Activated T-helper 2 cell treated with anti-CD3 and anti-CD28 coated beads, Interferon-gamma antibody, Interleukin-2, Interleukin-4, amounts not matched to agents 10 μg/mL and 5 μg/mL and 100 μg/mL, durations not matched to agents 14 hours and 24 hours and 36 hours (primary cell): ENCODE measurements at places on chromosomes 2 and 18.

DNA sequence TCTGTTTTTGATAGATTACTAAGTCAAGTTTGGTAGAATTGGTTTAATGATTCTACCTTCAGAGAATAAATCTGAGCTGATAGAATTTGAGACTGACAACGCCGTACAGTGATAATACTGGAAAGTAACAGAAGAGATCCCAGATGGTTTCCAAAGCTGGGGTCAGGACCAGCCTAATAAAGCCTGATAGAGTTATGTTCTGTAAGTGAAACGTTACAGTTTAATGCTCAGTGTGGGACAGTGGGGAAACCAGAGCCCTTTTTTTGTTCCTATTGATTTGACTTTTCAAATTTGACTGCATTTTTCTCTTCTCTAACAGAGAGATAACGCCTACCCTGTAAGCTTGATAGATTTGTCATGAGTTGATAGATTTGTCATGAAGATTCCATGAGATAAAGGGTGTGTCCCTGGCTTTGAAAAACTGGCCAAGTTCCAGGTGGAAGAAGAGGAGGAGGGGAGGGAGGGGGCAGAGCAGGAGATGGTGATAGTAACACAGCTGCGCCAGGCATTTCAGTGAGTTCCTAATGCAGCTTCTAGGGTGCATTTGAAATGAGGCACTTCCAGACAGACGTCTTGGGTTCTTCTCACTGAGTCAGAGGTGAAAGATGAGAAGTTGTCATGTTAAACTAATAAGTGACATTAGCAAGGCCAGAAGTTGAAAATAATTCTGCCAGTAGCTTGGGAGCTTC lies 65.1 kb downstream of the CERS6 start:
- H3K27ac ChIP-seq: no peak overlapping the region
- no peak overlapping the region for H3K4me3 ChIP-seq
- H3K36me3 ChIP-seq: no peaks in the 10 kb centered on the region
- H3K27me3 ChIP-seq: no peaks in the 10 kb centered on the region
- DNase-seq: no peak
- H3K4me1 ChIP-seq: peaks cover 29% of the 10 kb centered on the region

DNA sequence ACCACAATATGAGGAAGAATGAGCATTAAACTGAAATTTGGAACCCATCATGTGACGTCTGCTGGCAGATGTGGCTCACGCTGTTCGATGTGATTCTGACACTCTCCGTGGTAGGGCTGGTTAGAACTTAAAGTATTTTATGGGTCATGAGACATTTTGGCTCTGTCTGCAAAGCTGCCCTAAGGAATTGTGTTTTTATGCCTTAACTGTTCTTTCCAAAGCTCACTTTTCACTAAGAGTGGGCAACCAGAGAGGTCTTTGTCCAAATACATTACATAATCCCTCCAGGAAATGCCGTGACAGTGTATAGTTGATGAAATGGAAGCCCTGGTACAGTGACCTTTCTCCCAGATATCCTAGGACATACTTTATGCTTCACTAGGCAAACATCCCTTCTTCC lies 119.1 kb downstream of the AQP4 start:
- no peak overlapping the region for H3K4me3 ChIP-seq
- DNase-seq: no peak
- no peak overlapping the region for H3K27ac ChIP-seq
- no peaks in the 10 kb centered on the region for H3K36me3 ChIP-seq
- peaks cover 20% of the 10 kb centered on the region for H3K27me3 ChIP-seq
- H3K4me1 ChIP-seq: no peaks in the 10 kb centered on the region

DNA sequence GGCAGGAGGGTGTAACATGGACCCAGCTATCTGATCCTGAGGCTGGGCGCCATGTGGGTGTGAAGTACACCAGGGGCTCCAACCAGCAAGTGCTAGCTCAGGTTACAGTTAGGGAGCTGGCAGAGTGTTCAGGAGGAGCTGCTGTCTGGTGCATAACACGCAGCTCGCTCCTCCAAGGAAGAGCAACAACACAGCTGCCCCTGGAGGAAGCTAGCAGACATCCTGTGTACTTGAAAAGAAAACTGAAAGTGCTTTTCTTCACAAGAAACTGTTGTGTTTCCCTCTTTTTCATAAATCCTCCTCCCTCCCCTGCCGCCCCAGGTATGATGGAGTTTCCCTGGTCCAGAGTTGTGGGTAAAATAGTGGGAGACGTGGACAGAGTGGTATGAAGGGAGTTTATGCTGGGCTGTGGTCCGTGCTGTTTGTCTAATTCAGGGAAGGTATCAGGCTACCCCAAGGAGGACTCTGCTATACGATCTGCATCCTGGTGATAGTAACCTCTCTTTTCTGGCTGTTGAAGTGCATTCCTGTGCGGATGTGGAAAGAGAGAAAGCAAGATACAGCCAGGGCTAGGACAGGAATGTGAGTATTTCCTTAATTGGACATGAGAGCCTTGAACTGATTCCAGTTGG lies 6.1 kb upstream of the LBH start:
- DNase-seq: peak; percentile 48
- peaks cover 2% of the 10 kb centered on the region for H3K27me3 ChIP-seq
- H3K4me3 ChIP-seq: peak overlapping the region; percentile 81
- peaks cover 46% of the 10 kb centered on the region for H3K4me1 ChIP-seq
- H3K36me3 ChIP-seq: no peaks in the 10 kb centered on the region
- H3K27ac ChIP-seq: peak overlapping the region; percentile 96

DNA sequence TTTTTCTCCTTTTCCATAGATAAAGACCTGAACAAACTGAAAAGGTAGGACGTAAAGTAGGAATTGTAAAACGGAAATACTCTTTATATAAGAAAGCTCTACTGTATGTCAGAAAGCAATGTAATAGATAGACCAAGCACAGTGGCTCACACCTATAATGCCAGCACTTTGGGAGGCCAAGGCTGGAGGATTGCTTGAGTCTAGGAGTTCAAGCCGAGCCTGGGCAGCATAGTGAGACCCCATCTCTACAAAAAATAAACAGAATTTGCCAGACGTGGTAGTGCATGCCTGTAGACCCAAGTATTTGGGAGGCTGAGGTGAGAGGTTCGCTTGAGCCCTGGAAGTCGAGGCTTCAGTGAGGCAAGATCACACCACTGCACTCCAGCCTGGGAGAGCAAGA lies 7.6 kb downstream of the ZNF397 start:
- peaks cover 3% of the 10 kb centered on the region for H3K4me1 ChIP-seq
- DNase-seq: no peak
- H3K4me3 ChIP-seq: no peak overlapping the region
- H3K36me3 ChIP-seq: peaks cover 96% of the 10 kb centered on the region
- no peaks in the 10 kb centered on the region for H3K27me3 ChIP-seq

- H3K27me3 ChIP-seq: no peaks in the 10 kb centered on the region
- no peaks in the 10 kb centered on the region for H3K4me1 ChIP-seq
- no peak overlapping the region for H3K4me3 ChIP-seq
- no peak overlapping the region for H3K27ac ChIP-seq
- DNase-seq: no peak
These were observed 27.5 kb upstream of the GBX2 start for GRCh38 chr2:236195726-236196125.

DNA sequence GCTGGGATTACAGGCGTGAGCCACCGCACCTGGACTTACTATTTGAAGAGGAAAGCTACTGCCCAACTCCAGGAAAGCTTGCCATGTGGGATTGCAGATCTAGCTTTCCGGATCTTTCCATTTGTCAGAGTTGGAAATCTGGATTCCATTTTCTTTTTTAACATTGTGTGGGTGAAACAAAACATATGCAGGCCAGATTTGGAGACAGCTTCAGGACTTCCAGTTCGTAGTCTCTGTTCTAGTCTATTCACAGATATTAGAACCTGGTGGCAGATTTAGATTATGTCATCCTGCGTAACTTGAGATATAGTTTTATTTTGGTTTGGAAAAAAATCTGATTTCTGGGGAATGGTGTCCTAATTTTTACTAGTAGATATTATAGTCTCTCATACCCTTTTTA lies 70.5 kb downstream of the ZNF236 start:
- no peak for DNase-seq
- no peaks in the 10 kb centered on the region for H3K27me3 ChIP-seq
- peaks cover 75% of the 10 kb centered on the region for H3K36me3 ChIP-seq
- no peaks in the 10 kb centered on the region for H3K4me1 ChIP-seq
- H3K4me3 ChIP-seq: no peak overlapping the region
- no peak overlapping the region for H3K27ac ChIP-seq

DNA sequence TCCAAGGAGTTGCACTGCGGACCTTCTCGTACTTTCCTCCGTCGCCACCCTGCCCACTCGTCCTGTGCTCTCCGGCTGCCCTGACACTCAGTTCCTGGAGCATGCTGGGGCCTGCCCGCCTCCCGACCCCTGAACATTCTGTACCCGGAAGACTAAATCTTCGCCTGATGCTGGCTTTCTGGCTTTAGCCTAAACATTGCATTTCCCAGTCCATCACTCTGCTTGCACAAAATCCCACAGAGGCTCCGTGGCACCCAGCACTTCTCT lies 550 bp upstream of the SFXN5 start:
- H3K27ac ChIP-seq: peak overlapping the region; percentile 81
- H3K36me3 ChIP-seq: no peaks in the 10 kb centered on the region
- peaks cover 20% of the 10 kb centered on the region for H3K4me1 ChIP-seq

DNA sequence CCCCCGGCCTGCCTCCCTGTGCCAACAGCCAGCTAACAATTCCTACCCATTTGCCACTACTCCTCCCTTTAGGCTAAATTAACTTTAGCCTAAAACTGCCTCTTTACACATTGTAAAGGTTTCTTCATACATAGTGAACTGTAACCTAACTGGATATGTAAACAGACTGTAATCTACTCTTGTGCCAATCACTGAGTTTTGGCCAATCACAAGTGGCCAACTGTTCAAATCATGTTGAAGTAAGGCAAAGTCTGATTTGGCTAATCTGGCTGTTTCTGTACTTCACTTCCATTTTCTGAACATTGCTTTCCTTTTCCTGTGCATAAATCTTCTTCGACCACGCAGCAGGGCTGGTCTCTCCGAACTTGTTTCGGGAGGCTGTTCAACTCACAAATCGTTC lies 103.6 kb upstream of the LYPD6 start:
- H3K27me3 ChIP-seq: peaks cover 6% of the 10 kb centered on the region
- H3K36me3 ChIP-seq: no peaks in the 10 kb centered on the region
- H3K4me3 ChIP-seq: no peak overlapping the region
- no peaks in the 10 kb centered on the region for H3K4me1 ChIP-seq
- H3K27ac ChIP-seq: no peak overlapping the region

- H3K27ac ChIP-seq: no peak within 1 kb of the TSS
- H3K4me3 ChIP-seq: no peak within 1 kb of the TSS
- H3K4me1 ChIP-seq: no peaks in the 10 kb centered on the region
- no peaks in the 10 kb centered on the region for H3K36me3 ChIP-seq
- peaks cover 66% of the 10 kb centered on the region for H3K27me3 ChIP-seq
- no peak for DNase-seq
These were observed at the start of gene LYPD6B for GRCh38 chr2:149038442-149039212. LYPD6B (plus strand) TSS chr2:149038699; CDS start chr2:149130949, 92,250 bp downstream.

DNA sequence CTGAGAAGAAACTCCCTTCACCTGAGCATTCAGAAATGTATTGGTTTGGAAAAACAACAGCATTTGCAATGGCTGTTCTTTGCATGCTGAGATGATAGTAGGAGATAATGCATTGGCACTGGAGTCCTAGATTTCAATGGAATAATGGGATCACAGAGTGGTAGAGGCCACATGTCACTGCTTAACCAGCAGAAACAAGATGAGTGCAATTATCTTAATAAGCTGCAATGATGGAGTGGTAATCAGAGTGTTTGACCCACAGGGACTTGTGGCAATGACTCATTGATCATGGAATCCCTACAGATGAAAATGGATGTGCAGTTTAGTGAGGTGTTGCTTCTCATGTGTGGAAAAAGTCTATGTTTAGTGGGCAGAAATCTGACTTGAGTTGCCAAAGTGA lies 218.8 kb upstream of the ZEB2 start:
- no peak for DNase-seq
- H3K36me3 ChIP-seq: no peaks in the 10 kb centered on the region
- H3K27ac ChIP-seq: no peak overlapping the region

DNA sequence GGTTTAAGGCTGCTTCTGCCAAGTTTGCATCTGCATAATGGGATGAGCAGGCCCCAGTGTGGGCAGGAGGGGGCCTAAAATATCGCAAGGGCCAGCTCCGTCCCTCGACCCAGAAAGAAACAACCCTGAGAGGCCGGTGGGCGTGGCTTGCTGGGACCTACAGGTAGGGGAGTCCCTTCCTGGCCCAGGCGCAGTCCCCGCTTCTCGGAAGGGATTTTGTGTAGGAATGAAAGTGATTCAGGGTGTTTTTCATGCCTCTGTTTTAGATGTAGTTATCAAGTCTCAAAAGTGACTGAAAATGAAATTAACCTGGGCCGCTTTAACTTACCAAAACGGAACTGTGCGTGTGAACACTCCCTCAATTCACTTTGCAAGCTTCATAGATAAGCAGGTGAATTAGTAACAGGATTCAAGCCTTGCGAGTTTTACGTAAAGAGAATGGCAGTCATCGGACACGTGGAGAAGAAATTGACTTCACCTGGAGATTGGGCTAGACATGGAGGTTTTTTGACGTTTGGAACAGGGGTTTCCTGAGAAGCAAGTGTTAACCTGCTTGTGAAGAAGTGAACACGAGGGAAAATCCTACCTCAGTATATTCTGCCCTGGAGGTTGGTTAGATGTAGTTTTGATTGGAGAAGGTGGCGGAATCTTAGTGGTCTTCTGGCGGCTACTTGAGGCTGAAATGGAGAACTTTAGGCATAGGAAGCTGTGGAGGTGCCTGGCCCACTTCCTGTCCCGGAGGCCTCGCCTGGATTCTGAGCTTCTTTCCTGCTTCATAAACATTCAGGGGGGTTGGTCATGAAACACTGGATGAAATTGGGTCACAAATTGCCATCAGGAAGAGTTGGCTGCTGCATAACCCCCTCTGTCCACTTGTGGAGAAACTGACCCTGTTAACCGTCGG lies 1.7 kb downstream of the NCK2 start:
- H3K36me3 ChIP-seq: peaks cover 54% of the 10 kb centered on the region
- peak overlapping the region; percentile 89 for H3K4me3 ChIP-seq
- DNase-seq: peak; percentile 73
- H3K27me3 ChIP-seq: no peaks in the 10 kb centered on the region
- peak overlapping the region; percentile 95 for H3K27ac ChIP-seq
